Sciatic nerve (tissue), 2 donors: ENCODE measurements at places on chromosomes 13 and 19.

DNA sequence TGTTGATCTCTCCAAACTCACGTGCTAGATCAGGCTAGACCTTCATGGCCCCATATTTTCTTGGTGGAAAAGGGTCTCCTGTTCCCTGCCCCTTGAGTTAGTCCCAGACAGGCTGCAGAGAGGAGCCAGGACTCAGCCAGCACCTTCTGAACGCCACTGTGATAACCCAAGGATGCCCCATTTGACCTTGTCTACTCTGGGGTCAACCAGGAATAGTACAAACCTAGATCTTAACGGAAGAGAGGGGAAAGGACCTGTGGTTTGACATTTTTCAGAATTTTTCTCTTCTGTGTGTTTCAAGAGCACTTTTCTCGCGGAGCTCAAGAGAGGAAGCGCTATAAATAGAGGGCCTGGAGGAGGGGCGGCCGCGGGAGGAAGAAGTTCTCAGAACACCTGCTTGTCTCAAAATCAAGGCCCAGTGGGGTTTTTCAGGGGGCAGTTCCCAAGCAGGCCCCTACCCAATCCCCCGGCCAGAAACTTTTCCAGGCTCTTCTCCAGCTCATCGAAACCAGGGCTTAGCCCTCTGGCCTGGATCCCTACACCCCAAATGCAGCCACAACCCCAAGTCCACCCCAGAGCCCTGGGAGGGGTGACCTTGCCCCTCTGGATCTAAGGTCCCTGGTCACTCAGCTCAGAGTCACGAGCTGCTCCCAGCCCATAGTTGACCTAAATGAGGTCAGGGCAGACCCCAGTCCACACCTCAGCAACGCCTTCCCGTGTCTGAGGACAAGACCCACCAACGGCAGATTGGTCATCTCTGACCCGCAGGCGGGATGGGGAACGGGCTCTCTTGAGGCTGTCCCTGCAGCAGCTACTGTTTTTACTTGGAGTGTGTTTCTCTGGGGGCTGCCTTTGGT is 75.6 kb upstream of the TM9SF2 start:
- DNase-seq, result no peak

DNA sequence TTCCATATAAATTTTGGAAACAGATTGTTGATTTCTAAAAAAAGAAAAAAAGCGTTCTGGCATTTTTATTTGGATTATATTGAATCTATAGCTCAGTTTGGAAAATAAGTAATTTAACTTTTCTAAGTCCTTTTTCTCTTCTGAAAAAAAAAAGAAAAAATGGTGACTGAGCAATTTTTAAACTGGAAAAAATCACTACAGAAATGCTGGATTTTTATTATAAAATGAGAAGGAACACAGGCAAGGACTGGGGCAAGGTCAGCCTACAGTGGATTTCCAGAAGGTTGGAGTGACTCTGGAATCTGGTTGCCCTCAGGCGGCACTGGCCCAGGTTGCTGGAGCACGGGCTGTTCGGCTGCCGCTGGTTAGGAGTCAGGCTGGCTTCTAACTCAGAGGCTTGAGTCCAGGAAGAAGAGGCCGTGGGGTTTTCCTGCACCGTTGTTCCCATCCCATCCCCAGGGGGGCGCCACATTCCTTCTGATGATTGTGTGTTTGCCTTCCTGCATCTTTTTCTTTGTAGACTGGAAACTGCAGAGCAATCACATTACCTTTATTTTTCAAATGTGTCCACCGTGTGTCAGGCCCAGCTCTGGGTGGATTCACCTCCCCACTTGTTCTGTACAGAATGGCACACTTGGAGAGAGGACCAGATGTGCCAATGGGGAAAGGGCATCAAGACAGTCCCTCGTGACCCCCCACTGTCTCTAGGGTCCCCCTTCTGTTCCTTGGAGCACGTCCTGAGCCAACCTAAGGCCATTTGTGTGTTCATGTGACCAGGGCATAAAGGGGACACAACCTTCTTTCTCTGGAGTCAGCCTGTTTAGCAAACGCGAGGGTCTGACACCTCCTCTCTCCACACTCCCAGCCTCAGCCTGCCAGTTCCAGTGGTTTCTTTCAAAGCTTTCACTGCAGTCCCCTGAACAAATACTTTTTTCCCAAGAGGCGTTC is 44.5 kb upstream of the GTF3A start:
- no peak for DNase-seq

DNA sequence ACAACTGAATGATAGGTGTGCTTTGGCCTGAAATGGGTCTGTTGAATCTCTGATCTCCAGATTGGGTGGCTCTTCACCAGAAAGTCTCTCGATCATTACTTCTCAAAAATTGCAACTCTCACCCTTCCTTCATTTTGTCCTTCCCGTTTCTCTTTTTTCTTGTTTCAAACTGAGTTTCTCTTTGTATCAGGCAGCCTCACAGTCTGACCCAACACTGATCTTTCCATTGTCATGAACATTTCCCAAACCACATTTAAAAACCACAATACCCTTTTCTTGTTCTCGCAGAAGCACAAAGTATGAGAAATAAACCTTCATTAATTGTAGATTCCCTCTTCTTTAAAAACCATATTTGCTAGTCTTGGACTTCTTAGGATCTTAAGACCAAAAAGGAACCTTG is 33.6 kb upstream of the HMGB1 start:
- DNase-seq, result no peak

GRCh38 chr19:46622118-46622446 is 2.8 kb downstream of the PTGIR start:
- no peak for DNase-seq

- no peak for DNase-seq
Observed at GRCh38 chr13:35966024-35966423, 165.2 kb downstream of the DCLK1 start.

- no peak for DNase-seq
Observed at GRCh38 chr19:32917616-32917996, 48.0 kb upstream of the SLC7A9 start.

GRCh38 chr13:41742917-41743552 is 217.9 kb downstream of the VWA8 start:
- DNase-seq, result no peak

- no peak for DNase-seq
Observed at GRCh38 chr19:13795595-13796300, 505 bp downstream of the ZSWIM4 start.
